Caudate nucleus (tissue), 63 donors: ENCODE measurements at places on chromosomes 4 and X.

- DNase-seq: no peak
Observed at GRCh38 chr4:104493081-104493831, 1.4 kb downstream of the CXXC4 start.

- no peak for DNase-seq
Observed at GRCh38 chr4:86279293-86279960, 80.4 kb downstream of the MAPK10 start.

DNA sequence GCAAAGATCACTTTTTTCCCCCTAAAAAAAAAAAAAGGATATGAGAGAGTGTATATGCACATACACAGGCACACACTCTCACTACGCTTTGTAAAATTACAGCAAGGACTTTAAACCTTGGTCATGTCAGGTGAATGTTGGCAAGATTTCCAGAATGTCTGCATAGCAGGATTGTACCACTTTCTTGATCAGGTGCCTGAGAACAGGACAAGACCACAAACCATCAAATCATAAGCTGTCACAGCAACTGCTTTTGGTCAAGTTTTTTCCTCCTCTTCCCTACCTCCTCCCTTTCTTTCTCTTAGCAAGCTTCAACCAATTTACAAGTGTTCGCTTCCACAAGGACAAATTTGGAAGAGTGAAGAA, 15.3 kb downstream of the PPARGC1A start:
- DNase-seq: no peak

DNA sequence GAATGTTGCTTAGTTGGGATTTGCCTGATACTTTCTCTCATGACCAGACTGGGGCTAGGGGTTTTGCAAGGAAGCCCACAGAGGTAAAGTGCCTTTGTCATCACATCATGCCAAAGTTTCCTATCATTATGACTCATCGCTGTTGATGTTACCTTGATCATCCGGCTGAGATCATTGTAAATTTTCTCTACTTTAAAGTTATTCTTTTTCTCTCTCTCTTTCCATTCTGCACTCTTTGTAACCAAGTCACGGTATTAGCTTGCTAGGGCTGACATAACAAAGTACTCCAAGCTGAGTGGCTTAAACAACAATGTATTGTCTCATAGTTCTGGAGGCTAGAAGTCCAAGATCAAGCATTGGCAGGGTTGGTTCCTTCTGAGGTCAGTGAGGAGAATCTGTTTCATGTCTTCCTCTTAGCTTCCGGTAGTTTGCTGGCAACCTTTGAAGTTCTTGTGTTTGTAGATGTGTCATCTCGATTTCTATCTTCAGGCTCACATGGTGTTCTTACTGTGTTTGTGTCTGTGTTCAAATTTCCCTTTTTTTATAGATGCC, 113.0 kb downstream of the DTHD1 start:
- DNase-seq: no peak

- no peak for DNase-seq
Observed at GRCh38 chr4:177092807-177093206, 216.9 kb upstream of the NEIL3 start.

DNA sequence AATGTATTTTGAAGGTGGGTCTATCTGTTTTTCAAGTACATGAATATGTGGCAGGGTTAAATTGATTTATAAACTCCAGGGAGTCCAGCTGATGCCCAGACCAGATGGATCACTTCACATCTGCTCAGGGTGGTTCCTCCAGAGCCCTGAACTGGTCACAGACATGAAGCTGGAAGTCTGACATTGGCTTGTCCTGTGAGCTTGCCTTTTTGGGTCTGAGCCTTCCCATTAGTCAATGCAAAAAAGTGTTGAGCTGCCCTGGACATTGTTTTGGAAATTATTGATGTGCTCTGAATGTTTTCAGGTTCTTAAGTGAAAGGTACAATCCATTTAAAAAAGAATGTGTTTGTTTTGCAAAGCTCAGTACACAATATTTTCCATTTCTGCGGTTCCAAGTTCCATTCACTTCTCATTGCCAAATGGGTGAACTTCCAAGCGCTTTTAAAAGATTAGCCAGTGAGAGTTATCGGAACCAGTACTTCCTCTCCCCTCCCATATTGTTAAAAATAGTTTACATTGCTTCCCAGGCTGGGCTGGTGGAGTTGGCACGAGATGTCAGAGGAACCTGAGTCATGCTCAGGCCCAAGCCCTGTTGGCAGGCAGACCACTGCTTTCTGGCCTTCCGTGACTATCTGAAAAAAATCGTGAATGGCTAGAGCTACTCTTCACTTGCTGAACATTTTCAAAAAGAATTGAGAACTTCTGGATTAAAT, 52.1 kb downstream of the PDGFRA start:
- DNase-seq: no peak

DNA sequence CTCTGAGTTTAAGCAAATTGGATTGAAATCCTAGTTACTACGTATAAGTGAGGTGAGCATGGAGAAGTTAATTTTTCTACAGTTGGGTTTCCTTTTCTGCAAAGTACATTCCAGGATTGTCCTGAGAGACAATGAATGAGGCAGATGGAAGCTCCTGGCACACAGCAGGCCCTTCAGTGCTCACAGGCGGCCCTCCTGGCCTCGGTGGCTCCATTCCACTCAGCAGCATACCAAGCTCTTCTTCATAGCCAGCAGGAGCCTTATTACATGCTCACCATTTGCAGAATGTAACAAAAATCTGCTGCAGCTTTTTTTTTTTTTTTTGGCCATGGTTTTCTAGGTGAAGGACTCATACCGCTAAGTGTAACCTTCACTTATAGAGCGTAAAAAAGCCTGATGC, 113.2 kb upstream of the FAM9B start:
- no peak for DNase-seq

DNA sequence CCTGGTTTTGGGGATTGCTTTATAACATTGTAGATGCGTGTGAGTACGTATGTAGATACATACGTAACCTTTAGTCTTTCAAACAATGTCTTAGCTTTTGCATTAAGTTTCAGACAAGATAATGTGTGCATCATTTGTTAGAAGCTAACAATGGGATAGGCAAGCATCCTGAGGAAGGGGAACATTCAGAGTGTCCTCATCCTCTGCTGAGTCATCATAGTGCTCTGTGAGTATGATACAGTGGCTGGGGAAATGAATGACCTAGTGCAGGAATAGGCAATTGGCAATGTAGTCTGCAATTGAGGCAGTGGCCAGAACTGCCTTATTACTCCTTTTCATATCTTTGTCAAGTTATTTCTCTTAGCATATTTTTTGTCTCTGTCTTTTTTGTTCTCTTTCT, 7.3 kb downstream of the NAP1L5 start:
- DNase-seq: no peak

GRCh38 chr4:81509822-81510221, 38.1 kb upstream of the RASGEF1B start:
- no peak for DNase-seq

DNA sequence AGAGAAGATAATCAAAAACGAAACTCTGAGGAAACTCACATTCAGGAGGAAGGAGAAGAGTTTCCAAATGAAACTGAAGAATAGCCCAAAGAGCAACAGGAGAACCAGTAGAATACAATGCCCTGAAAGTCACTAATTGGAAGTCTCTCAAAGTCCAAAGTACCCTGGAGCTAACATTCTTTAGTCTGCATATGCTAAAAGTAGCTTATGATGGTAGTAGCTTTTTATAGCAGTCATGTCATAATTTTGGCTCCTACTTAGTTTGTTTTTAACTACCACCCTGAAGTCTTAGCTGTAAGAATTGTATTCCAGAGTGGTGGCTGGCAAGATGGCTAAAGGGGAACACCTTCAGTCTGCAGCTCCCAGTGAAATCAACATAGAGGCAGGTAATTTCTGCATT, 100.3 kb upstream of the FGF16 start:
- no peak for DNase-seq

DNA sequence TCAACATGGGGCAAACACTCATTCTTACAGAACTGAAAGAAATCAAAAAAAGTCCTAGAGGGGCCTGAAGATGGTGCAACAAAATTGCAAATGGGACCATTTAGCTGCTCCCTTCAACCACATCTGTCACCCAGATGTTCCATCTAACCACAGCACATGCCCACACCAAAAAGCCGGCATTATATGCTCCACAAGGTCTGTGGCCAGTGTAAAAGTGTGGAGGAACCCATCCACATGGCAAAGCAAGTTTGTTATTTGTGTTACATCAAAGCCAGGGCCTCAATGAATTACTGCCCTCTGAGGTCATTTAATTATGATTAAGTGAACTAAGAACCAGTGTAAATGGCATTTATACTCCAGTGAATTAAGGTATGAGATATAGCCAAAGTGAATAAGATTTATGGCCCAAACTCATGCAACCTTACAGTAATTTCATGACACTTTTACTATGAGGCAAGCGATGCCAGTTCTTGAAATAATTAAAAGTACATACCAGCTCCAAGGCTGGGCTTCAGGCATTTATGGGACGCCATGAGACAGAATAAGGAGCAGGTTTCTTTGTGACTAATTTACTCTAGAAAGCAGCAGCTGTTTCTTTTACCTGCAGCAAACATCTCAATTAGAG, 48.7 kb upstream of the FGF16 start:
- DNase-seq: no peak

- DNase-seq: no peak
Observed at GRCh38 chr4:17647927-17648326, 33.5 kb downstream of the MED28 start.

DNA sequence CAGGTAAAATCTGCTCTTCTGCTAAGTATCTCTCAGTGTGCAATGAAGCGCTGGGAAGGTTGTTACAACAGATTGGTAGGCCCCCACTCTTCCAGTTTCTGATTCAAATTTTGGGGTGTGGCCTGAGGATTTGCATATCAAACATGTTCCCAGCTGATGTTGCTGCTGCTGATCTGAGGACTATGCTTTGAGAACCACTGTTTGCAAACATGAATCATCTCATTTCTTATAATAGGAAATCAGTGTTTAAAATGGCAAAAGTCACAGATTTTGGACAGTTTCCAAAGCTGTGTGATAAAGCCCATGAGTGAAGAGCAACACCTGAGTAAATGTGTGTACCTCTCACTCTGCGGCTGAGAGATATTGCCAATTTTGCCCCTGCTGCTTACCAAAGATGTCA, 36.2 kb upstream of the NDNF start:
- DNase-seq: no peak

DNA sequence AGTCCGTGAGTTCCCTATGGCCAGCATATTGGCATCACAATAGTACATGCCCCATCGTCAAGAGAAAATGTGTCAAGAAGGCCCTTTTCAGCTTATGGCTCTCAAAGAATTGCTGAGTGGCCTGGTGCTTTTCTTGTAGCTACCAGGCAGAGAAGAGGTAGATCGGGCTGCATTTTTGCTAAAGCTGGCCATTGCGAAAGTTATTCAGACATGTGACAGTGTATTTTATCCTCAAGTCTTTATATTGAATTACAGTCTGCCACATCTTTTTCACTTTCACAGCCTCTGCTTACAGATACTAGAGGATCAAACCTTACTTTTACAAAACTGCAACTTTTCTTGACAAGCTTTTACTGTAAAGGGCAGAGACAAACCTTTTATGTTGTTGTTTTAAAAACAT, 261.5 kb upstream of the IGFBP7 start:
- DNase-seq: no peak

DNA sequence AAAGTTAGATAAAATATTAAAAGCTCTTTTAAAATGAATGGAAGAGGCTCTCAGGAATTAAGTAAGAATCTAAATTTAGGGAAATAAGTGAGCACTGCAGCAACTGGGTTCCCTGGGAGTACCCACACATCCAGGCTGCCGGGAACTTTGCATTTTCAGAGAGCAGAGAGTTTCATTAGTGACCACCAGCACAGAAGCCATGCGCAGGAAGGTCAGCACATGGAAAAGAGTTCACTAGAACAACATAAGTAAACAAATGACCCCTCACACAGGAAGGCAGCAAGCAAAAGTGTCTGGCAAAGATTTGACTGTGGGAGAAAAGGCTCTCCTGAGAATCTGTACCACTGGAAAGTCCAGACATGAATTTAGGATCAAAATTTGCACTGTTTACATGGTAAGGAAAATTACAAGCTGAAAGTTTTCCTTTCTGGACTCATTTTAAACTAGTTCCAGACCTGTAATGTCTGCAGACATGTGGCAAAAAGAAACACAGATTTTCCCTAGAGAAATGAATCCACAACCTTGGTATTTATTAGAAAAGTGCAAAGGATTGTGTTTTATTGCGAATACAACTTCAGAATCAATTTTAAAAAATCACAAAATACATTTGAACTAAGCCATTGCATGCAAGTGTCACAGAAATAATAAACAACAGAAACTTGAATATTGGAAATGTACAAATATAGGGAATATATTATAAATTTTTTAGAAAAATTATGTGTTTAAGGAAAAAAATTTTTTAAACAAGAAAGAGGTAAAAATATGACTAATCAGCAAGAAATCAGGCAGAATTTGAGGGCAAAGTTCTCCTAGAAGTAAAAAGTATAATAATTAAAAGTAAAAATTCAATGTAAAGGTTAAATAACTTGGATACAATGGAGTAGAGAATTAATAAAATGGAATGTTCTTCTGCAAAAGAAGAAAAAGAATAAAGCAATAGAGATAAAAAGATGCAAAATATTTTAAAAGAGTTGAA, 18.4 kb upstream of the MYOZ2 start:
- DNase-seq: no peak

GRCh38 chrX:123854329-123854728, 5.5 kb upstream of the XIAP start:
- no peak for DNase-seq

DNA sequence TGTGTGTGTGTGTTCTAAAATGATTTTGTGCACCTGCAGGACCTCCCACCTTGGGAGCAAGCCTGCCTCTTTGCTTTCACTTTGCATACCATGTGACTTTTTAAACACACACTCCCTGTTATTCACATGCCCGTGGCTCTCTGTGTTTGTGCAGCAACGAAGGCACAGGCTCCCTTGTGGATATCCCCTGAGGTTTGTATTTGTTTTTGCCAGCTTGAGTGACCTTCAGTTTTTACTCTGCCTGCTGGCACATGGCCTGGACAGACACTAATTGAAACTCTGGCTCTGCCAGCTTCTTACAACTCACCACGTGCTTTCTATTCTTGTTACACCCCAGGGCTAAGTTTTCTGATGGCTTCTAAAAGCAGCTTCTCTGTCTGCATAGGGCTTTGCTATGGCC, 885.8 kb downstream of the SH3BGRL start:
- no peak for DNase-seq

DNA sequence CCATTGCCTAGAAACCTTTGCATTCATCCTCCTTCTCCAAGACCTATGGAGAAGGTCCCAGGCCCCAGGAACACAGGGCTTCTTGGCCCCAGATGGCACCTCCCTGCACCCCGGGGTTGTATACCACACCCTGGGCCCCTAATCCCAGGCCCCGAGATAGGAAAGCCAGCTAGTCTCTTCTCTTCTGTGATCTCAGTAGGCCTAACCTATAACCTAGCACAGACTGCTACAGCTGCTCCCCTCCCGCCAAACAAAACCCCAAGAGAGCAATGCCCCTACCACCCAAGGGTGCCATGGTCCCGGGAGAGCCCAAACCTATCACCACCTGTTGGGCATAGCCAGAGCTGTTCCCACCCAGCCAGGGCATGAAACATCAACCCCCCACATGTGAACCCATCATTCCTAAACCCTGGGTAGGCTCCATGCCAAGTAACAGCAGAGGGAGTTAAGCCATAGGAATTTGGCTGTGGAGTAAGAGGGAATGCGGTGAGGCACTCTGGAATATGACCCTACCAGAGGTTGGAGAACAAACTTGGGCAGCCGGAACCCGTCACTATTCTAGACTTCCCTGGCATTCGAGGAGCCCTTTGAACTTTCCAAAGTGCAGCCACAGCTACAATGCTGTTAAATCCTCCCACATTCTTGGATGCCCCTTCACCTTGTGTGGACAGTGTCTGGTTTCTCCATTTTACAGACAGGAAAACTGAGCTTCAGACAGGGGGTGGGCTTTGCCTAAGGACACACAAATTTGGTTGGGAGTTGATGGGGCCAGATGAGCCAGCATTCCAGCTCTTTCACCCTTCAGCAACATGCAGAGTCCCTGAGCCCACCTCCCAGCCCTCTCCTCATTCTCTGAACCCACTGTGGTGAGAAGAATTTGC, 10.9 kb upstream of the SASH3 start:
- DNase-seq: no peak
